ENCODE measurements at places on chromosomes 5 and 9.

- DNase-seq = no peak
Observed at GRCh38 chr5:3101561-3101960, 350.1 kb upstream of the IRX2 start.

DNA sequence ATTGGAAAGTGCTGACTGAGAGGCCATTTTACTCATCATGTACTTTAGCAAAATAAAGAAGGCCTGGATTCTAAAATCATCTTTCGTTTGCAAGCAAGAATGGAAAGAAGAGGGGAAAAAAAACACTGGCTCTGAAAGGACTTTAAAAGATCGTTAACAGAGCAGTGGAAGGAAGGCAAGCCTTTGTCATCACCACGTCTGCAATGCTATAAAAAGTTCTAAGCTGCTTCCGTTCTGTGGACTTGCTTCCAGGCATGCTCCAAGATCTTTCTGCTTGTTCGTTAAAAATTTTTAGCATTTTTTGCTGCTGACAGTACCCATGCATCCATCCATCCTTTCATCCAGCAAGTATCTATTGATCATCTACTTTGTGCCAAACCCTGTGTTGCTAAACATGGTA, 226.5 kb downstream of the GABBR2 start:
- no peak for DNase-seq

DNA sequence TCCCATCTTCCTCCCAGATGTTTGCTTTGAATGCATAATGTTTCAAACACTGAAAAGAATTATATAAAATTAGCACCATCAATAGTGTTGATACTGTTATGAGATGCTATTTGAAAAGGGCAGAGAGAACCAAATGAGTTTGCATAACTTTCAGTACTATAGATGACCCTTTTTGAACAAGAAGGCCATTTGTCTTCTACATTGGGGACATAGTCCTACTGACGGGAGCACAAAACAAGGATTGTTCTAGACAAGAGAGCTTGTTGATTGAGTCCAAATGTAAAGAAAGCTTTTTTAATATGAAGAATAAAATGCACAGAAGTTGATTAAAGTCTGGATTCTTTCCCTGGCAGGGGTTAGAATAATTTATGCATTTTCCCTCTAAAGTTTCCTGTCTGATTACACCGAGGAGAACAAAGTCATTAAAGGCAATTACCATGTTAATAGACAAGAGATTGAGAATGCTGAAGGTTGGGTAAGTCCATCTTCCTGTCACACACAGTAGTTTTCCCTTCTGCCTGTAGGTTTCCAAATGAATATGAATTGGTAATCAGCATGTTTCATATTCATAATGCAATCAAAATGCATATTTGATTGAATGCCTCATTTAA, 32.8 kb upstream of the ADCY2 start:
- DNase-seq = no peak

DNA sequence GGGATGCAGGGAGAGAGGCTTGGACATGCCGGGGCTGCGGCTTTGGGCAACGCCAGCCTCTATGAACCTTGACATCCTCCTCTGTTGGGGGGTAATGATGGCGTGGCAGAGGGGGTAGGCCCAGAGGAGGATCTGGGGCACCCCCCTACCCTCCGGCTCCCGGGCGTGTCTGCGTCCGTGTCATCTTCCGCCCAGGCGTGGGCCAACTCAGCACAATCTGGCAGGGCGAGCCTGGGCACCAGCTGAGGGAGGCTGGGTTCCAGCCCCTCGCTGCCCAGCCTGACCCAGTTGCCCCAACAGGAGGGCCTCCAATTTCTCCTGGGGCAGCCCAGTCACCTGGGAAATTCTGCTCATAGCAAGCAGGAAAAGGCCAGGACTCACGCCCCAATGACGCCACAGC, 62.9 kb upstream of the IL17B start:
- DNase-seq = no peak

GRCh38 chr9:98520221-98520960, 188.3 kb downstream of the GABBR2 start:
- no peak for DNase-seq

DNA sequence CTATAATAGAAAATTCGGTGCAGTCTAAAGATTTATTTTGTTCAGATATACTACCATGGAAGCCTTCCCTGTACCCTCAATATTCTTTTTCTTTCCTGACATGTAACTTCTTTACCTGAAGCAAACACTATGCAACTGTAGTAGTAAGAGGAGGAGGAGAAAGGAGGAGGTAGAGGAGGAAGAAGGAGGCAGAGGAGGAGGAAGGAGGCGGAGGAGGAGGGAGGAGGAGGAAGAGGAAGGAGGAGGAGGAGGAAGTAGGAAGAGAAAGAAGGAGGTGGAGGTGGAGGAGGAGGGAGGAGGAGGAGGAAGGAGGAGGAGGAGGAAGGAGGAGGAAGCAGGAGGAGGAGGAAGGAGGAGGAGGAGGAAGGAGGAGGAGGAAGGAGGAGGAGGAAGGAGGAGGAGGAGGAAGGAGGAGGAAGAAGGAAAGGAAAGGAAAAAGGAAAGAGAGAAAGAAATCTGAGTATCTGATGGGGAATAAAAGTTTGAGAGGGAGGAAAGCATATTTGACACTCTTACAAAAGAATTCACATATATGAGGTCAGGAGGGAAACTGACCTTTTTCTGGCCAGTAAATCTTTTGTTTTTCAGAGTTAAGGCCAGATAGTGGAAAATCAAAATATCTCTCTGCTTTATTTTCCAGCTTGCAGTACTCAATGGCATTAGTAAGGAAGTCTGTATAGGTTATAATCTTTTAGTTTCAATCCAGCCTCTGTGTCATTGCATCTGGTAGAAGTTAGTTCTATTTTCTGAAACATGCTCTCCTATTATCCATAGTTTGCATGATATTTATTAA, 114.5 kb upstream of the LPAR1 start:
- DNase-seq = no peak

GRCh38 chr5:31738199-31738598, 99.3 kb downstream of the PDZD2 start:
- DNase-seq = no peak

- DNase-seq = no peak
Observed at GRCh38 chr9:221989-222776, 7.5 kb downstream of the DOCK8 start.

DNA sequence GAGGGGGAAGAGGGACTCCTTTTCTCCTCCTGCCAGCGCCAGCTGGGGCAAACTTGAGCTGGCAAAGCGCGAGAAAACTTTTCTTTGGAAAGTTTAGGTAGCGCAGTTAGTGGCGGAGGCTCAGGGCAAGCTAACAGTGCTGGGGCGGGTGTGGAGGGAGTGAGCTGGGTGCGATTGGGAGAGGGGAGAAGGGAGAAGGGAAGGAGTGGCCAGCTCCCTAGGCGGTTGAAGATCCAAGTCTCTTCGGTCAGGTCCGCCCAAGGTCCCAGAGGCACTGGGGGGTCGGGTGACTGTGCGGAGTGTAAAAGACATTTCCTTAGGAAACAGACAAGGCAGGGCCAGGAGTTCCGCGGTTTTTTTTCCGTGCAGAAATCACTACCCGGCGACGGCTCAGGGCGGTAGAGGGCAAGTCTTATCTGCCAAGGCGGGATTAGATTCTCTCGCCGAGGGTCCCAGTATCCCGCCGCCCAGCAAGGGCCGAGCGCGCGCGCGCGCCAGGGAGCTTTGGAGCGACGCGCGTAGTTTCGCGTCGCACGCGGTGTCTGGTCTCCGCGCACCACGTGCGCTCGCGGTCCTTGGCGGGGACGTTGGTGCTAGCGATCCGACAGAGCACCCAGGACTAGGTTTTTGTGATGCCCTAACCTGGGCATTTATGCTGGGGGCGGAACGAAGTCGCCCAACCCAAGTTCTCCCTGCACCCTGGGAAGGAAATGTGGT, 33.6 kb upstream of the NFIB start:
- DNase-seq = no peak

DNA sequence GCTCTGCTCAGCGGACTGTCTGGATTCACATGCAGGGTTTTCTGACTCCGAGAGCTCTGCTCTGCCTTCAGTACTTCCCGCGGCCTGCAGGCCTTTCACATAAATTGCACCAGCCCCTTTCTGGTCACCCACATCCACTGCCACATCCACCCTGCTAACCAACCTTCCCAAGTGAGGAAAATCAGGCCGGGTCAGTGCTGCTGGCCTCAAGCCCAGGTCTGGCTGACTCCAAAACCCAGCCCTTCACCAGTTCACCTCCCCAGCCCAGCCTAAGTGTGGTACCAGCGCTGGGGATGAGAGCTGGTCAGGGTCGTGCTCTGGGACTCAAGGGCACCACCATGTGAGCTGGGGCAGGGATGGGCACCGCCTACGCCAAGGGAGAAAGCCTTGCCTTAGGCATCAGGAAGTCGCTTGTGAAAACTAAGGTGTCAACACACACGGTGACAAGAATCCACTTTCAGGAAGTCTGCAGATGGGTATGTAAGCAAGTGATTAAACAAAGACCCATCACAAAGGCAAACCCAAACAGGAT, 12.3 kb downstream of the LMAN2 start:
- no peak for DNase-seq

DNA sequence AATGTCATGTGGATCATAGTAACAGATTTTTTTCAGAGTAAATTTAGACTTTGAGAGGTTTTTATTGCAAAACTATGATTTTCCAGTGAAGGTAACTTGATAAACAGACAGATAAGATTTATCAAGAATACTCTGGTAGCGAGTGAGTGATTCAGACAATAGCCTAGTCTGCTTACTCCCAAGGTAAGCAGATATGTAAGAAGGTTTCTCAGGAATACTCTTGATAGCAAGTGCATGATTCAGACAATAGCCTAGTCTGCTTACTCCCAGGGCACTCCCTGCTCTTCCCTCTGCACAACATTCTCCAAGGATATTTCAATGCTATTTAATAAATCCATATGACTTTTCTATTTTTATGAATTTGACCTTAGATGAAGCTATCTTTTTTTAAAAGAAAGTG, 1881.5 kb downstream of the EFNA5 start:
- no peak for DNase-seq

DNA sequence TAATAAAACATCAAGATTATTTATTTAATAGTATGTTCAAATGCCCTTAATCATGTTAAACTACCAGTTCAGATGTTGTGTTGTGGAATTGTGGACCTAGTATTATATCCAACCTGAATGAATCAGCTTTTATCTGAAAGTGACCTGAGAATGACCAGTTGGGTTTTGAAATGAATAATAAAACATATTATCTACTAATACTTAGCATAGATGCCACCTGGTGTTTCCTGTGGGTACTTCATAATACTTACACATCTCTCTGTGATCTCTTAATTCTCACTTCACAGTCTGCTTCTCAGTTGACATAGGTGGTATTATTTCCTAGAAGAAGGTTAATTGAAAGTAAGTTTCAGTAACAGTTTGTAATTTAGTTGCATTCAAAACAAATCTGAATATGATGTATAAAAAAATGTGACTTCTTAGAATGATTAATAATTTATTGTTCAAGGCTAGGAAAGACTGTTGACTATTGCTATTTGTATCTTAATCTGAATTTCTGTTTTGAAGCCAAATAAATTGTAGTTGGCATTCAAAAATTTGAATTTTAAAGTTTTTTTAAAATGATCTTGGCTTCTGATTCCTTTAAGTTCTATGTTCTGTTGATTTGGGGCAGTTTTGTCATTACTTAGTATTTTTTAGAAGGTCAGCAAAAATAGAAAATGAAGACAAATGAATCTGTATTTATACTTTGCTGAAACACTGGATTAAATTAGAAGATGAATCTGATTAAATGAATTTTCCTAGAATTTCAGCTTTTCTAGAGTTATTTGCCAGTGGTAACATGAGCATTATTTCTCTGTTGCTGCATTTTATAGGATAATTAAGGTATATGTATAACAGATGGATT, 48.2 kb downstream of the KIF2A start:
- DNase-seq = no peak

- no peak for DNase-seq
Observed at GRCh38 chr5:111384220-111384619, 128.1 kb downstream of the STARD4 start.

DNA sequence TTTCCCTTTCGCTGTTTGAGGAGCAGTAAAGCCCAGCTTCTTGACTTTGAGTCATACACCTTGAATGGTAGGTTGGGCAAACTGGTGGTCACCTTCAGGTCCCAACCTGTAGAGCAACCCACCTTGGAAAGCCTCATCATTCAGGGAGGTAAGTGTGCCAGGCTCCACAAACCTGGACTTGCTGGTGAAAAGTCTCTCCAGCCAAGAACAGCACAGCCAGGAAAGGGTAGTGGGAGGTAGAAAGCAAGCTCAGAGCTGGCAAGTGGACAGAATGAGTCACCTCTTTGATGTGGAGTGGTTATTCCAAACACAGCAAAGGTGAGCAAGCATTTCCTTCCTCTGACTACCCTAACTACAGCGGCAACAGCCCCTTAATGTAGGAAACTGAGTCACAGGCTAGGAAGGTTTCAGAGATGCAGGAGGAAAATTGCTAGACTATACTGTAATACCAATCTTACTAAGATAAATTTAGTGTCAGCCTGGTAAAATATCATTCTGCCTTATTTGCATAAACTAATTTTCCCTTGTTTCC, 117.5 kb upstream of the MTAP start:
- DNase-seq = peak; percentile 19

GRCh38 chr9:81815781-81816180, 112.4 kb upstream of the SPATA31D4 start:
- DNase-seq = no peak

GRCh38 chr5:73230264-73231245, 57.6 kb downstream of the TMEM174 start:
- no peak for DNase-seq

- no peak for DNase-seq
Observed at GRCh38 chr5:168260353-168261226, 30.9 kb upstream of the WWC1 start.

- no peak for DNase-seq
Observed at GRCh38 chr9:89534515-89535287, 36.8 kb upstream of the SEMA4D start.

GRCh38 chr5:116861666-116862065, 287.0 kb upstream of the SEMA6A start:
- DNase-seq = no peak
